ENCODE measurements at places on chromosomes 12 and 14.
A peak's percentile ranks its signal among the peaks of the same experiment; 100 is the strongest.

GRCh38 chr12:39915249-39915648 lies 190.6 kb downstream of the SLC2A13 start:
- no peak for DNase-seq

- DNase-seq = no peak
Measured at GRCh38 chr12:85633491-85633890, 202.7 kb downstream of the RASSF9 start.

DNA sequence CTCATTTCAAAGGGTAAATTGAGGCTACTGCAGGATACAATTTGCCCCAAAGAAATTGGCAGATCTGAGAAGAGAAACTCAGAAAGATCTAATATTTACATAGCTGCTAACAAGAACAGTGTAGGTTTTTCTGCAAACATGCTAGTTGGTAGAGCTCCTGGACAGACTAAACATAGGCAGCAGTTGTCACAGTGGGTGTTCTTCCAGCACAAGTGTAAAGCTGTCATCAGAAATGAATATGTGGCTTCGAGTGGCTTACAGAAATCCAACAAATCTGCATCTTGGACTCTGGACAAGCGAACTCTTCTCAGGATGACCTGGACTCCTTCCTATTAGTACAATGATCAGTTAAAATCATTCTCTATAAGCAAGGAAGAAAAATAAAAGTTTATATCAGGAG lies 5.9 kb downstream of the CBX5 start:
- no peak for DNase-seq

- peak; percentile 60 for DNase-seq
Measured at GRCh38 chr12:130761537-130762318, 45.6 kb upstream of the RIMBP2 start.

DNA sequence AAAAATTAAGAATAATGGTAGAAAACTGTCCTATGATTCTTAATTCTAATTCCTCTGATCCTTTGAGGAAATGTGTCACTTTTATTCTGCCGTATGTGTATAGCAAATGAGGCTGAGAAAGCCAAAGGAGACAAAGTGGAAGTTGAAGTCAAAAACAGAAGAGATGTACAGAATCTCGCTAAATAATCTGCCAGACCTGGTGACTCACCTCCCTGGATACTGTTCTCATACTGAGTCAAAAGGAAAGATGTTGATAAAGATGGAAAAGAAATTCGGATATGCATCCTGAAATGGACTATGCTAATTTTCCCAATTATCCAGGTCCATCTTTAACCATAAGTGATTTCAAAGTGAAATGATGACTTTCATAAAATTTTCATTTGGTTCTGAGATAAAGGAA lies 92.5 kb downstream of the DUSP6 start:
- no peak for DNase-seq

- no peak for DNase-seq
Measured at GRCh38 chr12:47753021-47754001, 5.4 kb downstream of the RAPGEF3 start.

- DNase-seq = no peak
Measured at GRCh38 chr12:83514372-83514771, 827.7 kb downstream of the TMTC2 start.

GRCh38 chr14:79699206-79699605 lies 512.1 kb downstream of the DIO2 start:
- no peak for DNase-seq

DNA sequence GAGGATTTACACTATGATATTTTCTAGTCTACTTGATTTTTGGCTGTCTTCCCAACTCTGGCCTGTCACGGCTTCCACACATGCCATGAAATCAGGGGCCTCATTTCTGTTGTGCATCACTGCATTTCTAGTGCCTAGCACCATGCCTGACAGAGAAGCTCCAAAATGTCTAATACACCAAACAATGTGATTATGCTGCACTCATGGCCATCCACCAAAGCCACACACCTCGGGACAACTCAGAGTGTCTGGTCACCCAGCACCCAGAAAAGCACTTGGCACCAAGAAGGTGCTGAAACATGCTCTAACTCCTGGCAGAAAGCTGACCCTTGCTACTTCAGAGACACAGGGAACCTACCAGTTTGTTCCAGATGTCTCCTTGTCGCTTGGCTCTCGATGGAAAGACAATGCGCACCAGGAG lies 11.3 kb downstream of the GCN1 start:
- DNase-seq = no peak

GRCh38 chr14:54175298-54175942 lies 218.8 kb upstream of the BMP4 start:
- peak; percentile 13 for DNase-seq

- DNase-seq = no peak
Measured at GRCh38 chr12:51115533-51115932, 32.1 kb upstream of the CSRNP2 start.

GRCh38 chr12:120698665-120699064 lies 11.6 kb upstream of the UNC119B start:
- DNase-seq = no peak

DNA sequence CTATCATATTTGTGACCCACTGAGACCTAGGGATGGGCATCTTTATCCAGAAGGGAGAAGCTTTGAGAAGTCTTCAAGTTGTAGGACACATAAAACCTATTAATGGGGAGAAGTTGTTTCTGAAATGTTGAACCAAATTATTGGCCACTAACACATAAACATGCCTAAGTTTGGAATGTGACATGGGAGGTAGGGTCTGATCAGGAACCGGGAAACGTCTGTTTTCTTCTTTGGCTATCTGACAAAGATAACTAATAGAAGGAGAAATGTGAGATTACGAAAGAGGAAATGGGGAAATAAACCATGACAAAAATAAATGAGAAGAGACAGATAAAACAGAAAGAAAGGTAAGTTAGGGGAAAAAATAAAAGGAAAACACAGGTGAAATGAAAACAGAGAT lies 425.2 kb downstream of the EGLN3 start:
- DNase-seq = no peak

GRCh38 chr12:72535212-72535990 lies 263.2 kb downstream of the TRHDE start:
- no peak for DNase-seq

- DNase-seq = no peak
Measured at GRCh38 chr12:105321125-105321524, 9.4 kb upstream of the C12orf75 start.

- DNase-seq = no peak
Measured at GRCh38 chr12:113222730-113223531, 1.7 kb downstream of the TPCN1 start.

DNA sequence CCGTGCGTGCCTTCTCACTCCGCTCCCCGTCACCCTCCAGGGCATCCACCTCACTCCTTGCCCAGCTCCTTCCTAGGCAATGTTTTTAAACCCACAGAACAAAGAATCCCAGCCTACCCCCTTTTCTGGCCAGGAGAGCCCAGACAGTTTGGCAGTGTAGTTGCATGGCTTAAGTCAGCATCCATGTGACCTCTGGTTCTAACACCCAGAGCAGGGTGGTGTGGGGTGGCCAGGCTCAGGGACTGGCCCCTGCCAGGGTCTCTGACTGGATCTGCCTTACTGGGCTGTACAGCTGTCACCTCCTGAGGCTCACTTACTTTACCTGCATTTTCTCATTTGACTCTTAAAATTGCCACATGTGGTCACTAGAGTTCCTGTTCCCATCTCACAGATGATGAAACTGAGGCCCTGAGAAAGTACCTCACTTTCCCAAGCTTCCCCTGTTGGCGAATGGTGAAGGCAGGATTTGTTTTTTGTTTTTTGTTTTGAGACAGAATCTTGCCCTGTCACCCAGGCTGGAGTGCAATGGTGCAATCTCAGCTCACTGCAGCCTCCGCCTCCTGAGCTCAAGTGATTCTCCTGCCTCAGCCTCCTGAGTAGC lies 18.3 kb downstream of the SDS start:
- DNase-seq = no peak

DNA sequence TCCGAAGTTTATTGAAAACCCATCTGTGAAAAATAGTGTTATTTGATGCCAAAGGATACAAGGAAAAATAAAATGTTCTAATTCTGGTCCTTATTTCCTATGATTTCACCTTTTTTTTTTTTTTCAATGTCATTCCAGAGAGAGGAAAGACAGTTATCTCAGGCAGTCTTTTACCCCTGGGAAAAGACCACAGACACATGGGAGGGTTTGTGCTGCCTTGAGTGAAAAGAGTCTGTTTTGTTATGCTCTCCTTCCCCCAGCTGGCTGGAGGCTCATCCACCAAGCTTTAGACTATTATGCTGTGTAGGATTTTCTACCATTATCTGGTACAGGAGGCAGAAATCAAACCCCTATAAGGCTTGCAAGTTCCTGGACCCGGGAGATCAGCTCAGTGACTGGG lies 151.8 kb downstream of the CRADD start:
- no peak for DNase-seq

DNA sequence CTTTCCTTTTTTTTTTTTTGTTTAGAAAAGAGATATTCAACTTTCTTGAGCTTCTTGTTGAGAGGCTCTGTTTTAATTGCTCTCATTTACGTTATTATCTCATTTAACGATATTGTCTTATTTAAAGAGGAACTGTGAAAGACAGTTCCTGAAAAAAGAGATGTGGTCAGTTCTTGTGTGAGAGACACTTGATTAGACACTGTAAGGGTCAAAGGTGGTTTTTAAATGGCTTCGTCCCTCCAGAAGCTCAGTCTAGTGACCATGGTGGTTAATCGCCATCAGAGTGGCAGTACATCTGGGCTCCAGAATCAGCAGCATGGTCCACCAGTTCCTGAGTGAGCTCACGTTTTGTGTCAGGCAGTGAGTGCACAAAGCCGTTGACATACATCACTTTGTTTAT lies 57.9 kb upstream of the KCNA5 start:
- no peak for DNase-seq

- no peak for DNase-seq
Measured at GRCh38 chr14:97021001-97021400, 223.8 kb downstream of the VRK1 start.

DNA sequence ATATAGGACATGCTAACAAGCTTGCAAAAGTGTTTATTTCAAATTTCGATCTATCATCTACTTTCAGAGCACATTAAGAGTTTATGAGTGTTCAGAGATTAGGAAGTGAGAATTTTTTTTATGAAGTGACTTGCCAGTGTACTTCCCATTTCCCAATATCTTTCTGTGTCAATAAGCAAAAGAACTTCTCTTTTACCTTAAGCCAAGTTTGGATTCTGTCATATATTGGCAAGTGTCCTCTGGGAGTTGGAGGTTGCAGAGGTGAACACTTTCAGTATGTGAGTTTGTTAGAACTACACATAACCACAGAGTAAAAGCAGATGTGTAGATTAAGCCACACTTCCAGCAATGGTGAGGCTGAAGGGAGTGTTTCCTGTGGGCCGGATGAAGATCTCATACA lies 16.6 kb upstream of the KLRF1 start:
- DNase-seq = no peak

- DNase-seq = peak; percentile 75
Measured at GRCh38 chr14:103546652-103547454, 15.6 kb downstream of the BAG5 start.

DNA sequence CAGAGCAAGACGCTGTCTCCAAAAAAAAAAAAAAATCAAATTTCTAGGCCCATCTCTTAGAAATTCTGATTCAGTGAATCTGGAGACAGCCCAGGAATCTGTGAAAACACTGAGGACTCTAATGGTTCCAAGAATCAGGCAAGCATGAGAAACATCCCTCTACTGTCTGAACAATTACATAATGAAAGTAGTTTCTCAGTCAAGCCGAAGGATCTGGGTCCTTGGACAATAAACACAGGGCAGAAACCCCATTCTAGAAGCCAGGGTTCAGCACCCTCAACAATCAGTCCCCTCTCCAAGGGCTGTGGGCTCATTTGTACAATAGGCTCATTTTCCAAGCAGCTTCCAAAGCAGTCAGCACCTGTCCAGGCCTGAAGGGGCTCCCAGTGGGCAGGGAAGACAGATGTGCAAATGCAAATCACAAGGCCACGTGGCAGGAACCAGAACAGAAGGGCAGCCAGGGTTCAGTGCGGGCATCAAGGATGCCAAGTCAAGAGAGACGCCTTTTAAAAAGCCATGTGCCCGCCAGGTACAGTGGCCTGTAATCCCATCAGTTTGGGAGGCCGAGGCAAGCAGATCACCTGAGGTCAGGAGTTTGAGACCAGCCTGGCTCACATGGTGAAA lies 96.1 kb downstream of the KSR2 start:
- DNase-seq = no peak

DNA sequence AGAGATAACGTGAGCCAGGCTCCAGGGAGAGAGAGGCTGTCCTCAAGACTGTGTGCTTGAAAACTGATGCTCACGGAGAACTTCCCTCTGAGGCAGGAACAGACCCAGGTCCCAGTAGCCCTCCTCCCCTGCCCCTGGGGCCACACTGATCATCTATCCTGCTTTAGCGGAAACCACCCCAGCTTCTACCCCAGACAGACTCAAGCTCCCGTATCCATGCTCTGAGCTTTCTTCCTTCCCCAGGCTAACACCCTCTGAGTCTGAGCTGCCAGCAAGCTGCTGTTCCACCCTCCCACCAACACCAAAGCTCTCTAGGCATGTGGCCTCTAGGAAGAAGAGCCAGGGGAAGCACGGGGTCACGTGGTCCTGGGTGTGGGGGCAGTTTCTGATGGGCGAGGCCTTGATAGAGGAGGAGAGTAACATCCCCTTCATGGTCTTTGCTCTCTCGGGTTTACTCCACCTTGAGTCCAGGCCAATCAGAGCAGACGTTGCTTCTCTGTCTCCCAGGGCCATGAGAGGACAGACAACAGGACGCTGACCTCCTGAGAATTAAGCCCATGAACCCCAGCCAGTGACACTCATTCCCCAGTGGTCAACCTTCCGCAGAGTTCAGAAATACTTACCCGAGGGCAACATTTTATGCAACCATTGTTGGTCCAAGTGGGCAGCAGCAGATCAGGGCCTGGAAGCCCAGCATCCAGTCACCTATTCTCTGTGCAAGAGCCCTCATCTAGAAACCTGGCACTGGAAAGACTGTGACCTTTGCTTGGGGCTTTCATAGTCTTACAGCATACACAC lies 1.4 kb downstream of the PCK2 start:
- peak; percentile 51 for DNase-seq

GRCh38 chr12:28586481-28586880 lies 396.2 kb downstream of the CCDC91 start:
- DNase-seq = no peak

DNA sequence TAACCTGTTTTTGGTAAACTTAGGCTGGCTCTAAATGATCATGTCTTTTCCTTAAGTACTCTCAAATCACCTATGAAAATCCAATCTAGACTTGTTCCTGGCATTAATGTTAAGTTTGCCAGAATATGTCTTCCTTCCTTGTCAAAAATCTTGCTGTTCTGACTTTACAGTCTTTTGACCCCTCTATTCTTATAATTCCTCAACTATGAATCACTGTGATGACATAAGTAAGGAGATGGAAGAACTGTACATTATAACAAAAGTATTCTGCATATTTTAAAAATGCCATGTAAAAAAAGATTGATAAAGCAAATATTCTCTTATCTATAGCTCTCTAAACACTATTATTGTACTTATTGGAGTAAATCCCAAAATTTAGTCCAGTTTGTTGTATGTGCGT lies 51.4 kb upstream of the BAZ1A start:
- no peak for DNase-seq

- no peak for DNase-seq
Measured at GRCh38 chr14:101689039-101689501, 72.4 kb upstream of the PPP2R5C start.

- DNase-seq = peak; percentile 30
Measured at GRCh38 chr12:124388679-124389137, 93.8 kb downstream of the RFLNA start.

- no peak for DNase-seq
Measured at GRCh38 chr12:123765504-123766035, 3.5 kb downstream of the DNAH10 start.

Data from stimulated activated CD4-positive, alpha-beta T cell treated with anti-CD3 and anti-CD28 coated beads, Interleukin-12 subunit alpha, Interleukin-12 subunit beta, amount 100 ng/mL, for 4 hours (primary cell).